ENCODE measurements at places on chromosomes 7 and 10. TPM values are rescaled to one million over a fixed set of nuclear protein-coding genes. Genes with fewer than 3 reads are reported as not detected.

- DNase-seq, result no peak
- H3K36me3 ChIP-seq, result no peaks in the 10 kb centered on the region
- H3K4me1 ChIP-seq, result no peaks in the 10 kb centered on the region
- no peak overlapping the region for H3K4me3 ChIP-seq
- H3K27me3 ChIP-seq, result no peaks in the 10 kb centered on the region
- H3K27ac ChIP-seq, result no peak overlapping the region
Measured at GRCh38 chr10:47366731-47367460, 17.2 kb downstream of the ZNF488 start.

DNA sequence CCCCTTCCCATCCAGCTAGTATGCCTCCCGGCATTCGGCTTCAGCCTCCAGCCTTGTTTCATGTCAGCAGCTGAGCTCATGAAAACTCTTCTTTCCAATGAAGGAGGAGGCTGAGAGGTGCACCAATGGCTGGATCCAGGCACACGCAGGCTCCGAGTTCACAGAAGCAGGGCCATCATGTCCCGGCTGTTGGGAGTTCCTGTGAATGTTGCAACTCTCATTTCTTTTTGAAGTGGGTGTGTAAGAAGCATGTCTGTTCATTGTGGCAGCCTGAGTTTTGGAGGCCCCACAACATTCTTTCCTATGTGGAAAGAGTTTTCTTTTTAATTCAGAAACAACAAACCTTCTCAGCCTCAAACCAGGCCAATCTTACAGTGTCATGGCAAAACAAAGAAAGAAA lies 89.7 kb downstream of the PTPRE start:
- DNase-seq, result no peak
- H3K27me3 ChIP-seq, result peaks cover 28% of the 10 kb centered on the region
- no peaks in the 10 kb centered on the region for H3K36me3 ChIP-seq
- no peak overlapping the region for H3K4me3 ChIP-seq
- H3K4me1 ChIP-seq, result peaks cover 18% of the 10 kb centered on the region
- H3K27ac ChIP-seq, result no peak overlapping the region

DNA sequence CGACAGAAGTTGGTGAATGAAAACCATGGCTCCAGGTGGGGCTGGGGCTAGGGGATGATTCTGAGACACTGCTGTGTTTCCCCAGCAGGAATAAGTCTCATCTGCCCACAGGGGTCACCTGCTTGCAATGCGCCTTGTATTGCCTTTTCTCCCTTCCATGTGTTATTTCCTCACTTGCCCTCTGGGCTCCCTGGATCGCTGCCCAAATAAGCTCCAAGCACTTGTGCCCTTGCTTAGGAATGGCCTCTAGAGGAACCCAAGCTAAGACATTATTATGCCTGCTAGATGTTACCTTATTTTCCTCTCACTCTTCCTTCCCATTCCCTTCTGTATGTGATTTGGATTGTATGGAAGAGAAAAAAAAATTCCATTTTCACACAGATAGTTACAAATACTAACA lies 24.8 kb upstream of the PLPP4 start:
- H3K27me3 ChIP-seq, result peaks cover 27% of the 10 kb centered on the region
- H3K4me1 ChIP-seq, result peaks cover 6% of the 10 kb centered on the region
- DNase-seq, result no peak
- H3K4me3 ChIP-seq, result no peak overlapping the region

GRCh38 chr10:1394155-1394912 lies 338.1 kb downstream of the WDR37 start:
- no peak overlapping the region for H3K27ac ChIP-seq
- no peak for DNase-seq
- peaks cover 6% of the 10 kb centered on the region for H3K27me3 ChIP-seq
- no peaks in the 10 kb centered on the region for H3K4me1 ChIP-seq
- H3K4me3 ChIP-seq, result no peak overlapping the region

- no peaks in the 10 kb centered on the region for H3K27me3 ChIP-seq
- no peak overlapping the region for H3K4me3 ChIP-seq
Measured at GRCh38 chr7:21314954-21315353, 112.9 kb upstream of the SP4 start.

- no peak for DNase-seq
- no peak overlapping the region for H3K27ac ChIP-seq
- H3K27me3 ChIP-seq, result no peaks in the 10 kb centered on the region
- H3K4me1 ChIP-seq, result no peaks in the 10 kb centered on the region
- H3K36me3 ChIP-seq, result no peaks in the 10 kb centered on the region
- H3K4me3 ChIP-seq, result no peak overlapping the region
Measured at GRCh38 chr10:52908478-52908877, 135.9 kb upstream of the MBL2 start.

DNA sequence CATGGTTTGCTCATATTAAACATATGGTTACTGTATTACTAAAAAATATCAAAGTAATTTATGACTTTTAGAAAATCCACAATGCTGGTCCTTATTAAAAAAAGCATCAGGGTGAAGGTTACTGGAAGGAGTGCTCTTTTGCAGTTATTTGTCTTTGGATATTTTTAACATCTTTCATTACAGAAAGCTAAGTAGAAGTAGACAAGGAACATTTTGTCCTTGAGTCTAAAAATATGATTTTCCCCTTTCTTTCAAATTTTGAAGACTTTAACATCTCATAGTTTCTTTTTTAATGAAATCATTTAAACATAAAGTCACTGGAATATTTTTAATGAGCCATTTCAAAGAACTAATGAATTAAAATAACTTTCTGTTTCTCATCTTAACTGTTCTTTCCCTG lies 110.1 kb upstream of the TNS3 start:
- no peaks in the 10 kb centered on the region for H3K36me3 ChIP-seq
- peaks cover 3% of the 10 kb centered on the region for H3K27me3 ChIP-seq
- no peak overlapping the region for H3K4me3 ChIP-seq
- no peaks in the 10 kb centered on the region for H3K4me1 ChIP-seq
- no peak for DNase-seq
- no peak overlapping the region for H3K27ac ChIP-seq

- no peaks in the 10 kb centered on the region for H3K27me3 ChIP-seq
- H3K27ac ChIP-seq, result no peak overlapping the region
- peaks cover 33% of the 10 kb centered on the region for H3K36me3 ChIP-seq
- DNase-seq, result no peak
Measured at GRCh38 chr7:44962483-44963251, 16.1 kb downstream of the MYO1G start.

GRCh38 chr10:119812684-119813083 lies 60.0 kb downstream of the MCMBP start:
- no peaks in the 10 kb centered on the region for H3K4me1 ChIP-seq
- H3K4me3 ChIP-seq, result no peak overlapping the region
- no peaks in the 10 kb centered on the region for H3K27me3 ChIP-seq
- no peak for DNase-seq

GRCh38 chr7:24406789-24407299 lies 122.9 kb downstream of the NPY start:
- H3K4me3 ChIP-seq, result no peak overlapping the region
- no peak overlapping the region for H3K27ac ChIP-seq
- H3K36me3 ChIP-seq, result no peaks in the 10 kb centered on the region
- no peak for DNase-seq

DNA sequence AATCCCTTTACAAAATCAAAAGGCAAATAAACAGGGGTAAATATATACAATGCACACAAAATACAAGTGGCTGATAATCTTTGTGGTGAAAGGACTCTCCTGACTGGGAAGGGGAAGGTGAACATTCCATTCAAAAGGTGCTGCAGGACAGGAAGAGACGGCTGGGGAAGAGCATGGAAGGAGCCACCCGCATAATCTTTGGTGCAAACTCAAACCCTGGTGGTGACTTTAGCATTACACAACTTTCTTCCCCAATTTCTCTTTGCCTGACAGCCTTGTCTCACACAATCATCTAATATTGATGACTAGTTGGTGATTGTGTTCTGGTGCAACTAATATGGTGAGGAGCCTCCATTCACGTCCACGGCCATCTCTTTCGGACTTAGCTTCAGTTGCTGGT lies 117.0 kb upstream of the EGFR start:
- no peaks in the 10 kb centered on the region for H3K27me3 ChIP-seq
- DNase-seq, result no peak
- H3K27ac ChIP-seq, result no peak overlapping the region
- no peaks in the 10 kb centered on the region for H3K36me3 ChIP-seq
- H3K4me3 ChIP-seq, result no peak overlapping the region

DNA sequence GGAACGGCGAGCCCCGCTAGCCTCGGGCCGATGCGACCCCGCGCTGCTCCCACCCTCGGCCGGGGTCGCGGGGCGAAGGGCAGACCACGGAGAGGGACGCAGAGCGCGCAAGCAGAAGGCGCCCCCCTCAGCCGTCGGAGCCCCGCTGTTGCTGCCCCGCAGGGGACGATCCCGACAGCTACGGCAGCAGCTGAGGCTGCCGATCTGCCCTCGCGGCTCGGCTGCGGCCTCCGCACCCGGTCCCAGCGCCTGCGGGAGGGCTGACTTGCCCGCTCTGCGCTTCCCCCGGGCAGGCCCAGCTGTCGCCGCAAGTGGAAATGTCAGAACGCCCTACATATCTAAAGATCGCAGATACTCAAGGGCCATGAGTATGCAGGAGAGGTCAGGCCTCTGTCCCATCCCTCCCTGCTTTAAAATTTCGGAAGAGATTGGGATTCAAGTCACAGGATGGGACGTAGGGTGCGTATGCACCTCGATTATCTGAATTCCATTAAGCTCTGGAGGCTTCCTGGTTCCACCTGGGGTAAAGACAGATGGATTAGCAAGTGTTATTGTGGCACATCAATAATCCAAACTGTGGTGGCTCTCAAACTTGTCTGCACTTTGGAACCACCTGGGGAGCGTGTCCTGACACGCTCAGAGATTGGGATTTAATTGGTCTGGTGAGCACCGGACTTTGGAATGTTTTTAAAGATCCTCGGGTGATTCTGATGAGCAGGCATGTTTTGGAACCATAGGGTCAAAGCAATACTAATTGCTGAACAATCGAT lies at the start of gene CRPPA:
Gene CRPPA (minus strand): TSS at position 206 of the 770 bp plus-strand sequence. CDS start 216 bp downstream, outside the sequence.
- H3K36me3 ChIP-seq, result peaks cover 3% of the 10 kb centered on the region
- H3K4me1 ChIP-seq, result peaks cover 21% of the 10 kb centered on the region
- H3K4me3 ChIP-seq, result peak within 1 kb of the TSS; percentile 94
- no peaks in the 10 kb centered on the region for H3K27me3 ChIP-seq
- H3K27ac ChIP-seq, result peak within 1 kb of the TSS; percentile 99
- peak; percentile 56 for DNase-seq

- no peak for DNase-seq
- peaks cover 20% of the 10 kb centered on the region for H3K27me3 ChIP-seq
- no peak overlapping the region for H3K27ac ChIP-seq
- H3K4me3 ChIP-seq, result no peak overlapping the region
- no peaks in the 10 kb centered on the region for H3K4me1 ChIP-seq
Measured at GRCh38 chr7:103474956-103475355, 28.9 kb upstream of the SLC26A5 start.

DNA sequence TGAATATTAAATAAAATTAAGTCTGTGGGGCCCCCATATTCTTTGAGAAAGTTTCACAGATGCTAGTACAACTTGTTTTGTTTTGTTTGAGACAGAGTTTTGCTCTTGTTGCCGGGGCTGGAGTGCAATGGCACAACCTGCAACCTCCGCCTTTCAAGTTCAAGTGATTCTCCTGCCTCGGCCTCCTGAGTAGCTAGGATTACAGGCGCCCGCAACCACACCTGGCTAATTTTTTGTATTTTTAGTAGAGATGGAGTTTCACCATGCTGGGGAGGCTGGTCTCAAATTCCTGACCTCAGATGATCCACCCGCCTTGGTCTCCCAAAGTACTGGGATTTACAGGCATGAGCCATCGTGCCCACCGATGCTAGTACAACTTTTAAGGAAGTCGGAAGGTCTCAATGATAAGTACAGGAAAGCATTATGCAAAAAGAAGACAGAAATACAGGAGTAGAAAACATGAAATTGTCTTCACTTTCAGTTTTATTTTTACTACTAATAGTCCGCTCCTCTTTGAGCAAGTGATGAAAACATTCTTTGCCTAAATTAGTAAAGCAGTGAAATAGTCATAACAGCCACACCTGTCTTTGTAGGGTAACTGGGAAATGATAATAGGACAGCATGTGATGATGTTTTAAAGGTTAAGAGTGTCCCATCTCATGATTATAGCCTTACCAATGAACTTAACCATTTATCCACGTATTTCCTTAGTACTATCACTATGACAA lies 147.5 kb downstream of the SEMA3D start:
- DNase-seq, result no peak
- H3K36me3 ChIP-seq, result no peaks in the 10 kb centered on the region
- H3K27me3 ChIP-seq, result peaks cover 5% of the 10 kb centered on the region
- H3K4me3 ChIP-seq, result no peak overlapping the region
- H3K27ac ChIP-seq, result no peak overlapping the region

DNA sequence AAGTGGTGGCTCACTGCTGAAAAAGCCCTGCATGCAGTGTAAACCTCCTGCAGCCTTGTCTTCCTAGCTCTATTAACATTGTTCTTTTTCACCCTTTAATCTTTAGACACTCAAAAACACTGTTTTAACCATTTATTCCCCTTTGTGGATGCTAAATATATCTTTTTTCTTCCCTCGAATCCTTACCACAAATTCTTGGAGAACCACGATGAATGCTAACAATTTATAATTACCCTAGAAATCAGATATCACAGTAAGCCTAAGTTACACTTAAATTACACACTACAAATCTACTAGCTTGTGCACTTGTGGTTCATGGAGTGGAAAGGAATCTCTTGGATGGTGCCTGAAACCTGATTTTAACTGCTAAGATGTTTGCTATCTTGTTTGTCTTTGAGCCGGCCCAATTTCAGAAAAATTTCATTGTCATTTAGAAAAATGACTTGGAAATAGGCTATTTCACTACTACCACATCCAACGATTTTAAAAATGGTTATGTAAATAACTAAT lies 125.1 kb upstream of the NOBOX start:
- peaks cover 5% of the 10 kb centered on the region for H3K4me1 ChIP-seq
- no peak for DNase-seq

DNA sequence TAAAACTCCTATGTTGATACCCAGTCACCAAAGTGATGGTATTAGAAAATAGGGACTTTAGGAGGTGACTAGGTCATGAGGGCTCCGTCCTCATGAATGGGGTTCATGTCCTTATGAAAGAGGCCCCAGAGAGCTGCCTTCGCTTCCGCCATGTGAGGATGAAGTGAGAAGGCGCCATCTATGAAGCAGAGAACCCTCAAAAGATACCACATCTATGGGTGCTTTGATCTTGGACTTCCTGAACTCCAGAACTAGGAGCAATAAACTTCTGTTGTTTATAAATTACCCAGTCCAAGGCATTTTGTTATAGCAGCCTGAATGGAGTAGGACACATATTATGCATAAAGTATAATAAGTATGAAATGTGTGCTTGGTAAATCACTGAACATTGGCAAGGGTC lies 8.1 kb upstream of the PDSS1 start:
- no peak for DNase-seq
- peaks cover 4% of the 10 kb centered on the region for H3K27me3 ChIP-seq
- no peak overlapping the region for H3K4me3 ChIP-seq
- no peak overlapping the region for H3K27ac ChIP-seq
- peaks cover 11% of the 10 kb centered on the region for H3K4me1 ChIP-seq

The CALN1 gene
- not detected for total RNA-seq

The MXI1 gene
- total RNA-seq, result 26.7 TPM

The UPK3BL2 gene
- 6.4 TPM for total RNA-seq

The LIPF gene
- total RNA-seq, result not detected

The WBP1L gene
- total RNA-seq, result 11.8 TPM

The FLNC gene
- 0.12 TPM for total RNA-seq

The OR2A25 gene
- total RNA-seq, result not detected

The TMEM26 gene
- total RNA-seq, result not detected

All from activated naive CD8-positive, alpha-beta T cell treated with anti-CD3 and anti-CD28 coated beads for 36 hours (primary cell).